ENCODE measurements at places on chromosomes 2 and 18.
A peak's percentile ranks its signal among the peaks of the same experiment; 100 is the strongest.

DNA sequence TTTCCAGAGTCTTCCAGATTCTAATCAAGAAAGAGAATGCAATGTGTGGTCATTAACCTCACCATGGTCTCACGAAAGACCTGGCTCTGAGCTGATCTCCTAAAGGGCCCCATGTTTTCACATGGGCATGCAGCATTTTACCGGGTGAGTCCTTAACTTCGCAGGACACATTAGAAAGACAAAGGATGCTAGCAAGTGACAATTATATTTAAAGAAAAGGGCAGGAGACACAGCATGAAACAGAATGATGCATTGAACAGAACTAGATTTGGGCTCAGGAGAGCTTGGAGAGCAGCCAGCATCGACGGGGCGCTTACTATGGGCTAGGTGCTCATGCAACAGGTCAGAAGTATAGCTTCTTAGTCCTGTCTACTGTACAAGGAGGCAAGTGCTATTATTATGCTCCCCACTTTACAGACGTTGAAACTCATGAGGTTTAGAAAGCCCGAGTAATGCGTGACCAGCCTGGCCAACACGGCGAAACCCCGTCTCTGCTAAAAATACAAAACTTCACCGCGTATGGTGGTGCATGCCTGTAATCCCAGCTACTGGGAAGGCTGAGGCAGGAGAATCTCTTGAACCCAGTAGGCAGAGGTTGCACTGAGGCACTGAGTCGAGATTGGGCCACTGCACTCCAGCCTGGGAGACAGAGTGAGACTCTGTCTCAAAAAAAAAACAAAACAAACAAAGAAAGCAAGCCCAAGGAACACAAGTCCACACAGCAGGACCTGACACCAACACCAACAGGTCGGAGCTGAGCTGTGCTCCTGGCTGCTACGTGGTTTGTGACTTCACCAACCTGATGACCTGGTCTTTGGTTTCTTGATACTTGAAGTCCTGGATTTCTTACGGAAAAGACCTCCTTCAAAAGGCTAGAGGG, 16.1 kb downstream of the MBP start:
- DNase-seq = no peak

DNA sequence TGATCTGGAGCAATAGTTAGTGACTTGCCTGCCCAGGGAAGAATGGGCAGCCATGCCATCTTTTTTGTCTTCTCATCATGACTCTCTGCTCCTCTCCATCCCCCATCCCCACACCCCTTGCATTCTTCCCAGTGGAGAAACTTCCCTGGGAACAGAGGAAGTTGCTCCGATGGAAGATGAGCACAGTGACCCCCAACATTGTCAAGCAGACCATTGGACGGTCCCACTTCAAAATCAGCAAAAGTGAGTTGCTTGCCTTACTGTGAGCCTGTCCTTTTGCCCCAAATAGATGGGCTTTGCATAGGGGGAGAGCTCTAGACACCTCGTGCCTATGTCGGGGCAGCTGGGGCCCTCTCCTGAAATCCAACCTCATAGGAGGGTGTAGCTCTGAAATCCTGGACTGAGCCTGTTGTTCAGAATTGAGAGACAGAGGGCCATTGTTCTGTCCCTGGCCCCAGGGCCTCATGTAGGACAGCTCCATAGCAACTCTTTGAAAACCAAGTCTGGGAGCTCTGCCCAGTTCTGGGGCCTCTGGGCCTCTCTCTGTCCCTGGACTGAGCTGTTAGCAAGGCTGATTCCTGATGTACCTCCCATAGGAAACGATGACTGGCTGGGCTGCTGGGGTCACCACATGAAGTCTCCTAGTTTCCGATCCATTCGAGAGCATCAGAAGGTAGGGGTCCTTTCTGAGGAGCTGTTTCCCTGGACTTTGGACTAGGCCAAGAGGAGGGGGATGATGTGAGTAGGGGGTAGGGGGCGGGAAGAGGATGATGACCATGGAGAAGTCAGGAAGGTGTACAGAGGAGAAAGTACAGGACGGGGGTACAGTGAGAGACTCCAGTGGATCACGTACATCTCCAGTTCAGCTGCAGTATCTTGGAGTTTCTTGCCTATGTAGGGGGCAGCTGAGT, 35.2 kb downstream of the TTLL4 start:
- peak; percentile 28 for DNase-seq

GRCh38 chr18:48679236-48679635, 140.4 kb downstream of the CTIF start:
- no peak for DNase-seq

- DNase-seq = no peak
These were observed 14.5 kb upstream of the KIF3C start for GRCh38 chr2:25996844-25997243.

DNA sequence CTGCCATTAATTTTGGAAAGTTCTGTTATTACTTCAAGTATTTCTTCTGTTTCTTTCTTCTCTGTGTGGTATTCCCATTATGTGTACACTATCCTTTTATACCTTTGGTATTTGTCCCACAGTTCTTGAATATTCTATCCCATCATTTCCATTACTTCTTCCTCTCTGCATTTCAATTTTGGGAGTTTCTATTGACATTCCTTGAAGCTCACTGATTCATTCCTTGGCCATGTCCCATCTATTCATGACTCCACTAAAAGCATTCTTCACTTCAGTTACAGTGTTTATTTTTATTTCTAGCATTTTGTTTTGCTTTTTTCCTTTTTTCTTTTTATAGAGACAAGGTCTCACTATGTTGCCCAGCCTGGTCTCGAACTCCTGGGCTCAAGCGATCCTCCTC, 30.3 kb downstream of the PROC start:
- DNase-seq = no peak

- DNase-seq = no peak
These were observed at the start of gene PPP1R1C for GRCh38 chr2:181985632-181986205. Gene PPP1R1C (plus strand): TSS chr2:181985853. CDS start chr2:181986111, 258 bp downstream.

DNA sequence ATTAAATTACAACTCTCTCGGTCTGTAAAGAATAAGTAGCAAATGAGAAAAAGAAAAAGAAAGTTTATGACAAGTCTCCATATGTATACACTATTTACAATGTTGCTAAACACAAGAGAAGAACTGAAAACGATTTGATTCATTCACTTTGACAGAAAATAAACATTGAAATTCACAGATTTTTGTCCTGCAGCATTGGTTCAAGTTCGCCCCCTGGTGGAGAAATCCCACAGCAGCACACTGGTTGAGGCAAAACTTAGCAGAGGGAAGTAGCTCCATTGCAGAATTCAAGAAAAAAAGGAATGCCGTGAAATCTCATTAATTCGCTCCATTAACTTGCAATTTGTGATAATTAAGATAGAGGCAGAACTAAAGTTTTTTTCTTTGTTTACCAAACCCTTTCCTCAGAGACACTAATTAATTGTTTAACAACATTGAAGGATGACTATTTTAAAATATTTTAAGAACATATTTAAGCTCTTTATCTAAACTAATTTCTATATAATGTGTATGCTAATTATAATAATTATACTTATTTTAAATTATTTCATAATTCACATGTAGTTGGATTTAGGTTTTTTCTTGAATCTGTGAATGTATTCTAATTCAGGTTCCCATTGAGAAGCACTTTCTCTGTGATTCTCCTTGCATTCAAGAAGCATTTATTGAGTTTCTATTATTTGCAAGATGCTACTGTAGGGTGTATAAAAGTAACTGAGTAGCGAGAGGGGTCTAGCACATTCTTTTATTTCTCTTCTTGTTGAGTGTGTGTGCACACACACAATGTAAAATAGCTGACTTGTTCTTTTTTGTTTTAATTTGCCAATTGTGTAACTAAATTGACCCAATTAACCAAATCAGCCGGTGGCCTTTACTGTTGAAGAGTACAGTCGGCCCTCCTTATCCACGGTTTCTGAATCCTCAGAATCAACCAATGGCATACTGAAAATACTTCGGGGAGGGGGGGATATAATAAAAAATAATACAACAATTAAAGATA, 74.1 kb downstream of the COL4A3 start:
- no peak for DNase-seq

GRCh38 chr2:187527262-187527661, 27.0 kb downstream of the TFPI start:
- DNase-seq = no peak

Data from HuH-7.5 (cell line).